Activated CD8-positive, alpha-beta memory T cell treated with anti-CD3 and anti-CD28 coated beads for 4 hours (primary cell): ENCODE measurements at places on chromosomes 11 and 22.

- DNase-seq = no peak
Observed at GRCh38 chr11:102317768-102318103, 452 bp downstream of the BIRC3 start.

DNA sequence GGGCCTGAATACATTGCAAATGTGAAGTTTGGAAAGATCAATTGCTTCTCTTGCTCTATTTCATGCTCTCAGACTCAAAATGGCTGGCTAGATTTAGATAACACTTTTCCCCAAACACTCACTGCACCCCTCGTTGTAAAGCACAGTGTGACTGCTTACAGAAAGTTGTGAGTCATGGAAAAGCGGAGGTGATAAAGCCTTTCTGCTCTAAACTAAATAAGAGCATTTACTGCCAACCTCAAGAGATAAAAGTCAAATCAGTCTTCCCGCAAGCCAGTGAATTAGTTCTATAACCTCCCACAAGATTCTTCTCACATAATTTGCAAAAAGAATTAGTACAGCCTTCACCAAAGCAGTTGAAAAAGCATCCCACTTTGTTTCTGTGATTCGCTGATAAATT is 168.7 kb downstream of the WT1 start:
- DNase-seq = no peak

DNA sequence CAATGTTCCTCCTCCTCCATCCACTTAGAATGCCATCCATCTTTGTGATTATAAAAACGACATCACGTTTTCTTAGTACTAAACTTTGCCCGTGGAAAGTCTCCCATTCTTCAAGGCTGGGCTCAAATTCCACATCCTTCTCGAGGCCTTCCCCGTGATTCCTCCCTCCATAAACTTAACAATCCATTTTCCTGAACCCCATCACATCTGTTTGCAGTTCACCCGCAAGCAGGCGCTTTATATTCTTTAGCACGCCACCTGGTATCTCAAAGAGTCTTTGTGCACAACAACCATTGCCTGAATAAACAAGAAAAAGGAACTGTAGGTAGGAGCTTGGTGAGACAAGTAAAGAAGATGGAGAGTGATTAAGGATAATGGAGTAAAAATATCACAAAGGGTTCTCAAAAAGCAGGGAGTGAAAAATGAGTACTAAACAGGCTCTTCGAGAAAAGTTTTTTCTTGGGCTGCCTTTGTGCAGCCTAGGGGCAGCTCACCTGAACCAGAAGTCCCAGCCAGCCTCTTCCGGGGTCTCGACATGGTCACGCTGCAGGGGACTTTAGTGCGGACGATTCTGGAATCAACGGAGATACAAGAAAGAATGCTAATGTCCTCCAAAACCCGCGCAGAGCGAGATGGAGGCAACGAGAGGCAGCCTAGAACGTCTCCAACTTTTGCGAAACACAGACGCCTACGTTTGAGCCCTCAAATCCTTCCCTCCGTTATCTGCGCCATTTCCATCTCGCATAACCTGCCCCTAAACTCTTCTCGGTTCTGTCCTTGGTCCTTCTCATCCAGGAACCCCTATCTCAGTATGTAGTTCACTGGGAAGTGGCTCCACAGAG is 585 bp downstream of the THYN1 start:
- no peak for DNase-seq

- no peak for DNase-seq
Observed at GRCh38 chr11:131663405-131664200, 293.2 kb downstream of the NTM start.

DNA sequence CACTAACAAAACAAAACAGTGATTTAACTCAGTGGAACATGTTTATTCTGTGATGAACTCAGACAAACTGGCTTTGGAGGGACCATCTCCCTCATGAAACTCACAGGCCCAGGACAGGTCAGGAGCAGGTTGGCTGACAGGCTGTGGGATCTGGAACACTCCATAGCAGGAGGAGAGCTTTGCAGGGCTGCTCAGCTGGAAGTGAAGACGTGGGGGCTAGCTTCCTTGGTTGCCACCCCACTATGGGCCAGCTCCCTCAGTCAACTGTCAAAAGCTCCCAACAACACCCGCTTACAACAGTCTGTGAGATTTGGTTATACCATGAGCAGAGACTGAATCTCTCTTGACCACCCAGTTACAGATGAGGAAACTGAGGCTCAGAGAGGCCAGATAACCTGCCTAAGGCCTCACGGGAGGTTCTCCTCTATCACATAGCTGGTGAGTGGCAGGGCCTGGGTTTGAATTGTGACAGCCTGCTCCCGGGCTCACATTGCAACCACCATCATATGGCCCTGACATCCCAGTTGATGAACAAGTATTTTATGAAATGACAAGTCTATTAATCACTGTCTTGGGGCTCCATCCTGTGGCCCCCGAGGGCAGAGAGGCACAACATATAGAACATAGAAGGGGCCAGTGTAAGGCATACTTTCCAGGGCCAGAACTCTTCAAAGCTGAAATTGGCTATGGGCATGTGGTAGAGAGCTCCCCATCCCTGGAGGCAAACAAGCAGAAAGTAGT is 473.4 kb downstream of the MN1 start:
- no peak for DNase-seq

- no peak for DNase-seq
Observed at GRCh38 chr11:42521994-42522393, 789.8 kb upstream of the API5 start.

GRCh38 chr11:102770191-102770590 is 10.2 kb downstream of the MMP10 start:
- DNase-seq = no peak

DNA sequence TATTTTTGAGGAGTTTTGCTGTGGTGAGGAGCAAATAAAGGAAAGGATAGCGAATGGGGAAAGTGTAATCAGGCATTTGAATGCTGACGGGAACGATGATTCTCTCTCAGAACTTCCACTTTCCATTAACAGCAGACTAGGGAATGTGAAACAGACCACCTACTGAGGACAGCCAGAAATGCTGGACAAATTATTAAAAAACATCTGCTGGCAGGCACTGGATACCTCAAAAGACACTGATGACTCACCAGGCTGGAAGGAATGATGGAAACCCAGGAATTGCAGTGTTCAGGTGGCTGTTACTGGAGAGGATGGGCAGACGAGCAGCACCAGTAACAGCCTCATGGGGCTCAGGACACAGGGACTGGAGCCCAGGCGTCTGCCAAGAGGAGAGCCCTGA is 33.4 kb downstream of the PLA2G6 start:
- no peak for DNase-seq

DNA sequence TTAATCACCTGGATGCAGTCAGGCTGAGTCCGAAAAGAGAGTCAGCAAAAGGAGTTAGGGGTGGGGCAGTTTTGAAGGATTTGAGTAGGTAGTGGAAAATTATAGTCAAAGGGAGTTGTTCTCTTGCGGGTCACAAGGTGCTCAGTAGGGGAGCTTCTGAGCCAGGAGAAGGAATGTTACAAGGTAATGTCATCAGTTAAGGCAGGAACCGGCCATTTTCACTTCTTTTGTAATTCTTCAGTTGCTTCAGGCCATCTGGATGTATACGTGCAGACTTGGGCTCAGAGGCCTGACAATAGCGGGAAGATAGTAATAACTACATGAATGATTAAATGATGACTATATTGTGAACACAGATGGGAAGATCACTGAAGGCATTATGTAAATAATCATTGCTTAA is 6.2 kb downstream of the SC5D start:
- no peak for DNase-seq
